ENCODE measurements at places on chromosomes 11 and 22.

DNA sequence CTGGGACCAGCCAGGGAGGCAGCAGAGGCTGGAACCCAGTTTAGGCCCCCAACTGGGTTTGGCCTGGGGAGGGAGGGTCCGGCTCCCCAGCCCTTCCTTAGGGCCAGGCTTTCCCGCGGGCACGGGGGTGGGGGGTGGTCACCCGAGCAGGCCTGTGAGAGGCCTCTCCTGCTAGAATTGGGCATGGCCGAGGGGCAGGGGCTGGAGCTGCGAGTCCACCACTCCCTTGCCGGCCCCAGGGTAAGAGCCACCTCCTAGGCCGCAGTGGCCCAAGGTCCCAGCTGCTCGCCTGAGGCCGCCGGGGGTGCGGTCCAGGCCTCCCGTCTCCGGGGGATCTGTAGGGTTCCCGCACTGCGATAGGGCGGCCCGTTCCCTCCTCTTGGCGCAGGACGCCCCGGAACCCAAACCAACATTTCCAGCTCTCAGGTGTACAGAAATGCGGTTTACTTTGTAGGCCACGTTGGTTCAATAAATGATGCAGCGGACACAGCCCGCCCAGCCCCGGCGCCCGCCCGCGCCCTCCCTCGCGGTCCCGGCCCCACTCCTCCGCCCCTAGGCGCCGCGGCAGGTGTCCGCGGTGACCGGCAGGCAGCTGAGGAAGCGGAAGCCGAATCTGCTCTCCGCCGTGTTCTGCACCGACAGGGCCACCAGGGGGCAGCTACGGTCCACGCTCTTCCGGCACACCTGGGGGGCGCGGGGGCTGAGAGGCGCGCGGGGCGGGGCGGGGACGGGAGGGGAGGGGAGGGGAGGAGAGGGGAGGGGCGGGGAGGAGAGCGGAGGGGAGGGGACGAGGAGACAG, 5.9 kb downstream of the LMNTD2 start:
- peak; percentile 54 for DNase-seq

GRCh38 chr11:82092904-82093303, 640.8 kb downstream of the FAM181B start:
- no peak for DNase-seq

- DNase-seq, result peak; percentile 17
These were observed 945 bp downstream of the ROBO3 start for GRCh38 chr11:124865902-124866851.

- DNase-seq, result no peak
These were observed 19.5 kb downstream of the MYBPC3 start for GRCh38 chr11:47332791-47333525.

GRCh38 chr11:108733479-108734116, 68.7 kb downstream of the DDX10 start:
- no peak for DNase-seq

- DNase-seq, result no peak
These were observed 14.9 kb upstream of the MS4A4A start for GRCh38 chr11:60265373-60266214.

DNA sequence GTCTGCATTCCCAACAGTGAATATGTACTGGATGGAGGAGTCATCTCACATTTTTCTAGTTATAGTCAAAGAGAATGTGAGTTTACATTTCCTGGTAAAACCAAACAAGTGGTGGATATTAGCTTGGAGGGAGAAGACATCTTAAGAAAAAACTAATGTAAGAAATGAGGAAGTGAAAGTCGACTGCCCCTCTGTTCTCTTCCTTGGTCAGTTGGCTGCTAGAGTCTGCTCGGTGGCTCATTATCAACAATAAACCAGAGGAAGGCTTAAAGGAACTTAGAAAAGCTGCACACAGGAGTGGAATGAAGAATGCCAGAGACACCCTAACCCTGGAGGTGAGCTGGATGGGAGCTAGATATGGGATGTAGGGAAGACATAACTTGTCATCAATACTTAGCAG, 5.8 kb downstream of the SLC22A9 start:
- DNase-seq, result no peak

GRCh38 chr22:39645532-39645931, 75.0 kb downstream of the CACNA1I start:
- DNase-seq, result no peak

DNA sequence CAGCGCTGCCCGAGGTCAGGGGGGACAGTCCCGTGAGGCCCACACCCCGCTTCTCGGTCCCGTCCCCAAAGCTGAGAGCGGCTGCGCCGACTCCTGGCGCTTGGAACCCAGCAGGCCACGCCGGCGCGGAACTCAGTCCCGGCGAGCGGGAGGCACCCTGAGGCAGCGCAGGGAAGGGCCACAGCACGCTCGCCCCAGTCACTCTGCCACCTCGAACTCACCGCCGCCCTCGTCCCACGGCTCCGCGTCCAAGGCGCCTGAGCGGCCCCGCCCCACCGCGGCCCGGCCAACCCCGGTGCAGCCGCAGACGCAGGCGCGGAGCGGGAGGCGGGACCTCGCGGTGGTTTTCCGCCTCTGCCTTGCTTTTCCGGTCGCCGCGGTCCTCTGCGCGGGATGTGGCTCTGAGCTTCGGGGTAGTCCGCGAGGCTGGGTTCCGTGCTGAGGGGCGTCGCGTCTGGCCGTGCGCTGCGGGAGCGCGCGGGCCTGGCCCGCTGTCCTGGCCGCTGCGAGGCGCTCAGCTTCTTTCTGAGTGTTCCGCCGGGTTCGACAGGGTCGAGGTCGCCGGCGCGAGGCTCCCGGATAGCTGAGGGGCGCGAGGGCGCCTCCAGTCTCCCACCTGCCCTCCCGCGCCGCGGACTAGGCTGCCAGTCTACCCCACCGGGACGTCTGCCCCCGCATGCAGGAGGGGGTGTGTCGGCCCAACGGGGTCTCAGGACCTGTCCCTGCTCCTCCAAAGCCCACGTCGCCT, at the start of gene CDPF1:
CDPF1 (minus strand) TSS at position 259 of the 748 bp plus-strand sequence. CDS start 2,009 bp downstream, outside the sequence.
- DNase-seq, result peak; percentile 82

DNA sequence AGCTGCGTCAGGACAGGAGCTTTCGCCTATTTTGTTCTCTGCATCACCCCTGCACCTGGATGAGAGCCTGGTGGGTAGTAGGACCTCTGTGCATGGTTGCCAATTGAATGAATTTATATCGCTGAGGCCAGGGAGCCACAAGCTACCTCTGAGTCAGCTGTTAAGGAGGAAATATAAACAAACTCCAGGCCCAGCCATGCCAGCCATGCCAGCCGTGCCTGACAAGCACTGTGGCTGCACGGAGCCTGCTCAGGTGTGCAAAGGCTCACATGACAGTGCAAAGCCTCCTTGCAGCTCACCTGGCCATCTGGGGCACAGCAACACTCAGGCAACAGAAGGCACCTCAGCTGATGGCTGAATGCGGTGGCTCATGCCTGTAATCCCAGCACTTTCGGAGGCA, 33.7 kb upstream of the LINC01488 start:
- no peak for DNase-seq

GRCh38 chr22:36870250-36870649, 9.4 kb downstream of the NCF4 start:
- no peak for DNase-seq

DNA sequence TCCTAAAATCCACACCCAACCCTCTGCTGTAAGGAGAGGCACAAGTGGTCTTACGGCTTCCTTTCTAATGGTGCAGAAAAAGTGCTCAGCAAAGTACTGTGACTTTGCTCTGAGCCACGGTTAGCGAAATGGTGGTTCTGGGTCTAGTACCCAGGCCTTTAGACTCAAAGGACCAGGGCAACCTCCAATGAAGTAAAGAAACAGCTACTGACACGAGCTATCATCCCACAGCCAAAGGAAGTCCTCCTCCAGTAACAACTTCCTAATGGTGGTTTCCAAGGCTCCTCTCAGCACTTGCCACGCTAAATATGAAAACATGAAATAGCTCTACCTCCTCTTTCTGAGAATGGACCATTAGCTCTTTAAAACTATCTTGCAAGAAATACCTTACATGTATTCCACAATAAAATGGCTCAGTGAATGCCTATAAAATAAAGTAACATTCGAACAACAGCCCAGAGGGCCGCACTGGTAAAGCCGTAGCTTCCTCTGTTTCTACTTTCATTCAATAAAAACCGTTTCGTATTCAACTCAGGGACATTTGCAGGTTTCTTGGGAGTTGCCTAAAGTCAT, 122.4 kb downstream of the ETS1 start:
- DNase-seq, result no peak

DNA sequence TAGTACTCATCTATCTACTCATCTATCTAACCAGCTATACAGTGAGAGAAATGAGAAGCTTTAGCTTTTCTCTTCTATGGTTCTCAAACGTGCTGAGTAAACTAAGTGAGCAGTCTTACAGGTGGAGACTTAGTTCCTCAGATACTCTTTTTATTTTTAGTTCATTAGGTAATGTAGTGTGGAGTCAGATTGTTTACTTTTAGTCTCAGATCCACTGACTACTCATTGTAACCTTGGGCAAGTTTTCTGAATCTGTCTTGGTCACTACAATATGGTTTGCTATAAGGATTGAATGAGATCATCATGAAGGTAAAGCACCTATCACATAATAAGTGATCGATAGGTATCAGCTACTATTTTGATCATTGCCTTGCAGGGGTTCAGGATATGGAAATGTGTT, 160.1 kb downstream of the RAB38 start:
- no peak for DNase-seq

DNA sequence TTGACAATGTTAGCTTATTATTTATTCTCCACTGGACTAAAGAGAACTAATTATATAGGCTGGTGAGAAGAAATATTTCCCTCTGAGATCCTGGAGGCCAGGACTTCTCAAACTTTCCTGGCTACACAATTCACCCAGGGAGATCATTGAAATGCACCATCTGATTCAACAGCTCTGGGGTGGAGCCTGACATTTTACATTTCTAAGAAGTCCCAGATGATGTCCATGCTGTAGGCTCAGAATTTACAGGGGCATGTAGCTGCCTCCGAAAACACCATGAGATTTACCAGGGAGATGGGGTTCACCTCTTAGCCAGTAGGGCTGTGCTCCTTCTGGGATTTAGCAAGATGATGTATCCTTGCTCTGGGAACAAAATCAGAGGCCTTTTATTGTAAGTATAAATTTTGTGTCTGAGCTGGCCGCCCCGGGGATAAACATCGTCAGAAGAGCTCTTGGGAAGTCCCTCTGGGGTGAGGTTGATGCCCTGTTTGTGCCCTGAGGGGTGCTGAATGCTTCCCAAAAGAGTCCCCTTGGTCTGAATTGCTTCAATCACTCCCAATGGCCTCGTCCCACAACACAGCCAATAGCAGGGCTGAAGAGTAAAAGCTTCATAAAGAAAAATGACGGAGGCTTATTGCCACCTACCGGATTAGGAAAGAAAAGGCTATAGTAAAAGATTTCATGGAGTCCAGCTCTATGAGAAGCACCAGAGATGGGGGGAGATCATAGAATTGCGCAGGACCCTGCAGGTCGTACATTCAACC, 33.4 kb upstream of the API5 start:
- DNase-seq, result no peak

DNA sequence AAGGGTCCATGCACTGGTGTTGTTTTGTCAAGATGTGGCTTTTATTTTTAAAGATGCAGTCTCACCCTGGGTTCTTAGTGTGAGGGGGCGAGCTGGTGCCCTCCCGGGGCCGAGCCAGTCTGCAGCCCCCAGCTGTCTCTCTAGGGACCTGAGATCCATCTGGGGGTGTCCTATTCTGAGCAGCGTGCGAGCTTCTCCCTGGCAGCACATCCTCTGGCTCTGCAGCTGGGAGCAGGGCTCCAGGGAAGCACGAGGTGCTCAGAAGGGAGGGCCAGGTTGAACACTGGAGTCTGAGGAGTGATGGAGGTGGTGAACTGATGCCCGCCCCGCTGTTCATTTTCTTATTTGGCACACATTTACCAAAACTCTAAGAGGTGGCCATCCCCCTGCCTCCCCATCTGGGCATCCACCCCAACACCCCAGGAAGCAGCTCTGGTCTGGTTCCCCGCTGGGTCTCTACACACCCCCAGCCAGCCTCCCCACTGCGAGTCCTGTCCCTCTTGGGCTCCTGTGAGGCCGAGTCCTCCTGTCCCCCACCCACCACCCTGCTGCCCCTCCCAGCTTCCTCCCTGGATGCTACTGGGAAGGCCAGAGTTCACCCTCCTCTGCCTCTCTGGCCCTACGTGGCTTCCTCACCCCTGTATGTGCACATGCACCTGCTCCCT, 956.4 kb downstream of the BRD1 start:
- no peak for DNase-seq

GRCh38 chr22:26586556-26587325, 3.2 kb downstream of the TPST2 start:
- DNase-seq, result no peak

GRCh38 chr11:57395905-57396623, 5.6 kb upstream of the PRG2 start:
- no peak for DNase-seq

DNA sequence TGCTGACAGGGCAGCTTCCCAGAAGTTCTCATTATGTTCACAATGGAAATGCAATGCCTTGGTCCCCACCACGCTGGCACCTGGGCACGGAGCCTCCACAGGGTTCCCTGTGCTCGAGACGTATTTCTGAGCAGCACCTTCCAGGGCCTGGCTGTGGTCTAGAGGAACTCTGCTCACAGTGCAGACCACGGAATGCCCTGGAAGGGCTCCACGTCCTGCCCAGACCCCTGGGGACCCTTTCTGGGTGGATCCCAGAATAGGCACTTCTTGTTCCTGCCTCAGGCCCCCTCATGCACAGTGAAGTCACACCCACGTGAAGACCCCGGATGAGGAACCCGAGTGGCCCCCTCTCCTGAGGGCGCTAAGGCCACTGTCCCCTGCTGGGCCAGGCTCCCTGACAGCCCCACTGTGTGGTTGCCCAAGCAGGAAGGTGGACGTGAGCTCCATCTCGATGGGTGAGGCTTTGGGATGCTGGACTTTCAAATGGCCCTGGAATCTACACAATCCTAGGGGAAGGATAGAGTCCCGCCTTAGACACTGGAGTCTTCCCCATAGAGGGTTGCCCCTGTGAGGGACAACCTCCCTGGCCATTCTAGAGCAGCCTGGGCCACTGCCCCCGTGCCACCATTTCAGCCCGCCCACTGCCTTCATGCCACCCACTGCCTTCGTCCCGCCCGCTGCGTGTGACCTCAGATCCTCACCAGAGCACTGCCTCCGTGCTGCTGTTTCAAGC, 1106.8 kb downstream of the BRD1 start:
- DNase-seq, result no peak

- DNase-seq, result no peak
These were observed 126.4 kb downstream of the KCNQ1OT1 start for GRCh38 chr11:2573240-2574042.

- DNase-seq, result no peak
These were observed at the start of gene CASP12 for GRCh38 chr11:104897891-104898684. TSS of gene CASP12 (minus strand) at chr11:104898460.

- DNase-seq, result no peak
These were observed 302.7 kb downstream of the ETS1 start for GRCh38 chr11:128284634-128285033.

- no peak for DNase-seq
These were observed 52.8 kb upstream of the YWHAH start for GRCh38 chr22:31891366-31892079.

- no peak for DNase-seq
These were observed 943 bp downstream of the DUSP8 start for GRCh38 chr11:1570896-1571759.

DNA sequence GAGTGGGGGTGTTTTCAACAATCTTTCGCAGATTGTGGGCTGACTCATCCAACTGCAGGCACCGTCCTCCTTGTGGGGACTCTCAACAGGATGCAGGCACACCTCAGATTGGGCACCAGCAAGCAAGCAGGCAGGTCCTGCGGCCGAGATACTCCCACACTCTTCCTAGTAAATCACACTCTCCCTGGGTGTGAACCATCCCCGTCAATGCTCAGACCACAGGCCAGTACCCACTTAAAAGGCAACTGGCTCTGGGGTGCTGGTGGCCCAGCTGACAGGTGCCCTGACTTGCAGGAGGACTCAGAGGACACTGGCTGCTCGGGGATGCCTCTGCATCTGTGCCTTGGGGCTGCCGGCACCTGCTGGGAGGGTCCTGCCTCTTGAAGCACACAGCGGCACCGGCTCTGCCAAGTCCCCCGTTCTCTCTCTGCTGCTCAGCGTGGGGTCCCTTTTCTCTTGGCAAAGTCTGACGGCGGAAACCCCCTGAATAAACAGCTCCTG, 282.5 kb downstream of the CTTN start:
- DNase-seq, result no peak
